Stimulated activated CD8-positive, alpha-beta memory T cell treated with anti-CD3 and anti-CD28 coated beads, Interleukin-4, amount 100 ng/mL, for 24 hours (primary cell): ENCODE measurements at places on chromosomes 4 and X.
A peak's percentile ranks its signal among the peaks of the same experiment; 100 is the strongest.

DNA sequence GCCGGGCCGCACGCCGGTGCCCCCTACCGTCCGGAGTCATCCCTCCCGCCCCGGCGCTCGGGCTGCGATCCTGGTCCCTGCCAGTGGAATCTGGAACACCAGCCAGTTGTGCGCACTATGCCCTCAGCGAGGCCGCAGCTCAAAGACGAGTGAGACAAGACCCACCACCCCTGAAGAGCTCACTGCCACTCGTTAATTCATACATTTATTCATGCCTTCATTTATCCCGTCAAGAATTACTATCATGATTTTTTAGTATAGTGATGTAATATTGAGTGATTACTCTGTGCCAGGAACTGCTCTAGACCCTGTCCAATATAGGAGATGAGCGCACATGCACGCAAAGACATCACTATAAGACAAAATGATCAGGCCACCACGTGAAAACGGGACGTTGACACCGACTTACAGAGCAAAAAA, 247 bp upstream of the PPA2 start:
- peak; percentile 80 for DNase-seq

DNA sequence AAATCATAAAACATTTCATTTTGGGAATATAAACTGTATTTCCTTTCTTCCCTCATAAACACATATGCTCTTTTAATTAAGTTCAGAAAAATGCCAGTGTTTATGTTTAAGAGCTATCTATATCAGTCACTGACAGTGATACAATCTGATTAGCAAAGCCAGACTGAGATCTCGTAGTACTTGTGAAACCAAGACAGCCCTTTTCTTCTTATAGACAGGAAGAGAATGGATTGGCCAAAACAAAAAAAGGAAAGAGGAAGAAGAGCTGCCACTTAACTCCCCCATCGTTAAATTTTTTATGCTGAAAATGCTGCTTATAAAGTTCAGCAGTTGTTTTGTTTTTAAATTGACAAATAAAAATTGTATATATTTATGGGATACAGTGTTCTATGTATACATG, 87.4 kb downstream of the PLAC1 start:
- DNase-seq, result no peak

- DNase-seq, result no peak
Observed at GRCh38 chr4:158147151-158147550, 25.7 kb downstream of the GASK1B start.

DNA sequence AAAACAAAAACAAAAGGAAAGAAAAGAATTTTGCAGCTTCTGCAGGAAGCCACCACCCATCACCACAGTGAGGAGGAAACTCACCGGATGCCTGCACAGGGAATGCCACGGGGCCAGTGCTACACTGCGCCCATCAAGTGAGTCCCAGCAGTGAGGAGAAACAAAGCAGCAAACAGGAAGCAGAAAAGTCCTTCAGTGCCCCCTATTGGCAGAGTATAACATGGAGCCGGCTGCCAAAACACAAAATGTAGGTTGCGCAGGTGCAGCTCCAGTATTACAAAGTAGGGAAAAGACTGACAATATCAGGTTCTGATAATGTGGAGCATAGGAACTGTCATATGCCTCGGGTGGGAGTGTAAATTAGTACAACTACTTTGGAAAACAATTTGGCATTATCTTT, 23.3 kb upstream of the SCML2 start:
- DNase-seq, result no peak

DNA sequence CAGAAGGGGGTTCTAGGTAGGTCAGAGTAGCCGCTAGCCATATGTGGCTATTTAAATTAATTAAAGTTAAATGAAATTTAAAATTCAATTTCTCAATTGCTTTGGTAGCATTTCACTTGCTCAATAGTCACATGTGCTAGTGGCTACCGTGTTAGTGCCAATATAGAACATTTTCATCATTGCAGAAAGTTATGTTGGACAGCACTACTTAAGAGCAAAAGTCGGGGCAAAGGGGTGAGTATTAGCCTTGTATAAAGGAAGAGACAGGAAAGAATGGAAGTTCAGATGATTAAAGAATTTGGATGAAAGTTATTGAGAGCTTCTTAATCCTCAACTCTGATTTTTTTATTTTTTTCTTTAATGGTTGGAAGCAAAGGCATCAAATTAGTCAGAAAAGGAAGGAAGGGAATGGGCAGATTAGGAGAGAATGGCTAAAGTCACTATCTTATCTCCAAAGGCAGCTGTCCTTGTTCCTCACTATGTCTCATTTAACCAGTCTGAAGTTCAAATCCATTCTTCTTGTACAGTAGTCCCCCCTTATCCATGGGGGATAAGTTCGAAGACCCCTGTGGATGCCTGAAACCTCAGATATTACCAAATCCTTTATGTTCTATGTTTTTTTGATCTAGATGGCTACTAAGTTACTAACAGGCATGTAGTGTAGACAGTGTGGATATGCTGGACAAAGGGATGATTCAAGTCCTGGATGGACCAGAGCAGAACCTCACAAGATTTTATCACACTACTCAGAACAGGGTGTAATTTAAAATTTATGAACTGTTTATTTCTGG, 22.9 kb downstream of the OCIAD1 start:
- no peak for DNase-seq

DNA sequence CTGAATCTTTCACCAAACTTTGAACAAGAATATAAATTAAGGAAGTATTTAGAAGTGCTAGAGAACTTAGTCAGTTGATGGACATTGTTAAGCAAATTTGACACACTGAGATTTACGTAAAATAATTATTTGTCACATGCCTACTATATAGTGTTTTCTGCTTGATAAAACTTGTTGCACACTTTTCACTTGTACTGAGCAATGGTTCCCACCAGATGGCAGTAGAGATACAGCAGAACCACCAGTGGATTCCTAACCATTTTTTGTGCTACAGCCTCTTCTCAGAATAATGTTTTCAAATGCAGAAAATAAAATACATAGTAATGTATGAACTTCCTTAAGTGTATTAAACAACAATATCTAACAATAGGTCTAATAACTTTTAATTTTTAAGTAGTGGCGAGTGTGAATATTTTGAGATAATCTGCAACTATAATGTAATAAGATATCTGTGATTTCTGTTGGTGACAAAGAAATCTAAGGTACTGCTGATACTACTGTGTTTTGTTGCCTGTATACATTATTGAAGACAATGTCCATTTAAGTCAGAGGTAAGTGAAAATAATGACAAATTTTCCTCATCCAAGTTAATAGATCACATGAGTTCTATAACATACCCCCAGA, 81.2 kb downstream of the APOOL start:
- no peak for DNase-seq

- no peak for DNase-seq
Observed at GRCh38 chr4:128649161-128649560, 160.3 kb upstream of the JADE1 start.

GRCh38 chrX:135000516-135000915, 9.7 kb downstream of the SMIM10 start:
- no peak for DNase-seq

DNA sequence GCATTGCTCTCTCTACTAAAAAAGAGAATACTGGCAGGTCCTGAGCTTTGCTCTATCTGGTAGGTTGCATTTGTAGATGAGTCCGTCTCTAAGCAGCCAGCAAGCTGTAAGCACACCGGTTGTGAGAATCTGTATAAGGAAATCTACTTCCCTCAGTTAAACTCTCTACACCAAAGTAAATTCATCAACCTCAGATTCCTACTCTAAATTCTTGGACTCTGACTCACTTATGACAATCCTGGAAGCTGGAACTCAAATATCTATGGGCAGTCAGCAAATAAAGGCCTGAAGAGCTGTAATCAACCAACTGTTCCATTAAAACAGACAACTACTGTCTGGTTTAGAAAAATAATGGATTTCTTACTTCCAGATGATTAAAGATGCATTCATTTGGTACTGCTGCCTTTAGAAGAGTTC, 37.9 kb downstream of the FAT1 start:
- DNase-seq, result no peak

GRCh38 chr4:150648123-150648522, 66.2 kb downstream of the MAB21L2 start:
- DNase-seq, result no peak
